ENCODE measurements at places on chromosomes 3 and 15.
A peak's percentile ranks its signal among the peaks of the same experiment; 100 is the strongest.

DNA sequence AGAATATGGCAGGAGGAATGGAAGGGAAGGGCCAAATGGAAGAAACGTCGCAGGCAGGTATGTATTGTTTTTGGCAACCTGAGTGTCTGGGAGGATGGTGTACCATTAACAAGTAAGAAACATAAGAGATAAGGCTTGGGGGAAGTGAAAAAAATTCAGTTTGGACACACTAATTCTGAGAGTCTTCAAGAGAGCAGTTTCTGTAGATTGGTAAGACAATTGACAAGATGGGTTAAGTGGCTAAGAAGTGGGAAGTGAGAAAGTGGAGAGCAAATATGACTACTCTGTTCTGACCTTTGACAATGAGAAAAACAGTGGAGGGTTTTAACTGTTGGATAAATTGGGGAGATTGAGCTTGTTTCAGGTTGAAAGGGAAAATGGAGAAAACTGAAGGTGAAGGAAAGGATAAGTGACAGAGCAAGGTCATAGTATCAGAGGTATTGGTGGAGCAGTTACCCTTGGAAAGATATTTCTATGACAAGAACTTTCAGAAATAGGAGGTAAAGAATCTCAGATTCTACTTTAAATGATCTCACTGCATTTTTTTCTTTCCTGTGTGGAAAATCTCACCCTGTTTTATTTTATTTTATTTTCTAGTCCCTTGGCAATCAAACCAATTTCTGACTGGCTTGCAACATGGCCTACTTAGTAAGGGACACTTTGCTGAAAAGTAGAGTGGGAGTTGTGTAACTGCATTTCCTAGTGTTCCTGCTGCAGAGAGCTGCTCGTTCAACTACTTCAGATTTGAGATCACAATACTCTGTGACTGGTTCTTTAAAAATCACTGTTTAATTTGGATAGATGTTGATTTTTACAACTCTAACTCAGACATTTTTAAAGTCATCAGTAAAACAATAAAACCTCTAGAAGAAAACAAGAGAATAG, 23.1 kb upstream of the GABPB1 start:
- DNase-seq = no peak

- no peak for DNase-seq
These were observed 98.5 kb upstream of the FHIT start for GRCh38 chr3:61349717-61350116.

GRCh38 chr15:90161950-90162361, 39.2 kb upstream of the SEMA4B start:
- DNase-seq = no peak

GRCh38 chr3:112136959-112137693, 4.1 kb upstream of the GCSAM start:
- peak; percentile 81 for DNase-seq

- no peak for DNase-seq
These were observed 17.5 kb downstream of the MAP1A start for GRCh38 chr15:43534897-43535296.

- DNase-seq = no peak
These were observed 31.6 kb upstream of the CLASP2 start for GRCh38 chr3:33749546-33750210.

DNA sequence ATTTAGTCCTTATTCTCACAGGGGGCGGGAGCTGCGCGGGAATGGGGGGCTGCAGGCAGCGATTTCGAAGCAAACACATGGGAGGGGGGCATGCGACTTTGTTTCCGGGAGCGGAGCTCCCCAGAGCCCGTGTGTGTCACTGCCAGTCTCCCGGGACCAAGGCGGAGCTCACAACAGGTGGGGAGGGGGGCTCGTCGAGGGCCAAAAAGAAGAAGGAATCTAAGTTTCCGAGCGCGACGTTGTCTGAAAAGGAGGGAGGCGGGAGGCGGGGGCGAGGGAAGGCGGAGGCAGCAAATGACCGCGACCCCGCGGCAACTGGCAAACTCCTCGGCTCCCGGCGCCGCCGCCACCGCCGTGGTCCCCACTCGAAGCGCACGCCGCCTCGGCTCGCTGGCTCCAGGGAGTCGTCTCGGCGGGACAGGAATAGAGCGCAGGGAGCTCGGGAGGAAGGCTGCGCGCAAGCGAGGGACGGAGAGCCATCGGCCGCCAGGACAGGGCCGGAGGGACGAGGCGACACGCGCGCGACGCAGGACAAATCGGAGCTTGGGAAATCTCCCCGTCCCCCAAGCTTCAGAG, 1.4 kb downstream of the FOXP1 start:
- peak; percentile 83 for DNase-seq

- peak; percentile 36 for DNase-seq
These were observed 21.7 kb upstream of the GMNC start for GRCh38 chr3:190883973-190884832.

GRCh38 chr3:165920984-165921383, 83.8 kb upstream of the BCHE start:
- no peak for DNase-seq

- no peak for DNase-seq
These were observed 53.6 kb upstream of the TRPM1 start for GRCh38 chr15:31155151-31155550.

DNA sequence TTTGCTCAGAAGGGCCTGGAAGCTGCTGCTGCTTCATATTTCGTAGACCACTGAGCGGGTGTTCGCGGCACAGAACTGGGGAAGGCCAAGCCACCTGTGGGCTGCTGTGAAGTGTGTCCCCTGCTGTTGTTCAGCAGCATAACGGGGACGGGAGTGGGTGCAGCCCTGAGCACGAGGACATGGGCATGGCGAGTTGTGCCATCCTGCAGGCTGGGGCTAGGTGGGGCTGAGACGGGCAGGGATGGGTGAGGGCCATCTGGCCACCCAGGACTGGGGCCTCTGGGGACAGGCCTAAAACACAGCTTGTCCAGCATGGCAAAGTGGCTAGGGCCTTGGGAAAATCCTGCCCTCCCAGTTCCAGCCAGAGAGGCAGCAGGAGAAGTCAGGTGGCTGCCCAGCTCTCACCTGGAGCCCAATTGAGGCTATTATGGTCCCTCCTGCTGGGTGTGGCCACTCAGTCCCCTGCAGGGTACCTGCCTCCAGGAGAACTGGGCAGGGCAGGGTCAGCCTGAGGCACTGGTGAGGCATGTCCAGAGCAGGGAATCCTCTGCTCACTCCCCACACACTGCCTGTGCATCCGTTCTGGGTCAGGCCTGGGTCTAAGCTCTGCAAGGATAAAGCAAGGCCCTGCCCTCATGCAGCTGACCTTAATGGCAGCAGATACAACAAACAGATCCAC, 29.5 kb downstream of the CFAP100 start:
- no peak for DNase-seq

GRCh38 chr15:36230776-36231175, 348.6 kb upstream of the CDIN1 start:
- DNase-seq = no peak

GRCh38 chr15:79283252-79284048, 928 bp downstream of the ANKRD34C start:
- peak; percentile 83 for DNase-seq

- no peak for DNase-seq
These were observed 207.3 kb downstream of the CHL1 start for GRCh38 chr3:403826-404225.

DNA sequence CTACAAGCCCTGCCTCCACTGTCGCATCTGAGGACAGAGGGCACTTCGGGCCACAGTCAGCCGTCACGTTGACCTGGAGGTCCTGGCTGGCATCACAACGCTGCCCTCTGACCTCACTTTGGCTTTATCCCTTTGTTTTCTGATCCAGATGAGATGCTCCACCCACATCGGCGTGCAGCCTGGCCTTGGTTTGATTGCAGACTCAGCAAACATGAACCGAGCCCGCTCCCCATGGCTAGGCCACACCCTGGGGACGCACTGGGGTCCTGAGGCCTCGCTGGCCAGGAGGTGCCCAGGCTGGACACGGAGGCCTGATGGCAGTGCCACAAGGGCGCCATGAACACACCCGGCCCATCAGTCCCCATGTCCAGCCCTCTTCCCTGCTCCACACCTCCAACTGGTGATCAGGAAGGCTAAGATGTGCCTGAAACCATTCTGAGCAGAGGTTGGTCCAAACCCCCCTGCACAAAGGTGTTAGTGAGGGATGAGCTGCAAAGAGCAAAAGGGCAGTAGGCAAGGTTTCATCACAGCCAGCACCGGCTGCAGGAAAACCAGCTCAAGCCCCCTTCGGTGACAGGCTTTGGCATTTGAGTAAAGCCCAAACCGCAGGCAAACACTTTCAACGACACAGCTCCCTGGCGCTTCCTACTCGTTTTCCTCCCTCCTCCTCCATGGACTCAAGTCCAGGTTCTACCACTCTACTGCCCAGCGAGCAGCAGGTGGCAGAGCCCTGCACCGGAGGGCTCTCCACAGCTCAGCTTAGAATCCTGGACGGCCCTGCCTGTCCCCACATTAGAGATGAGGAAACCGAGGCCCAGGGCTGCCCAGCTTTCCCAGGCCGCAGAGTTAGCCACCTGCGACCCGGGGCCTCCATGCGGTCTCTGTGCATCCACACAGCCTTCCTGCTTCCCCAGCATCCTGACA, 165.8 kb downstream of the NUP210 start:
- DNase-seq = no peak

DNA sequence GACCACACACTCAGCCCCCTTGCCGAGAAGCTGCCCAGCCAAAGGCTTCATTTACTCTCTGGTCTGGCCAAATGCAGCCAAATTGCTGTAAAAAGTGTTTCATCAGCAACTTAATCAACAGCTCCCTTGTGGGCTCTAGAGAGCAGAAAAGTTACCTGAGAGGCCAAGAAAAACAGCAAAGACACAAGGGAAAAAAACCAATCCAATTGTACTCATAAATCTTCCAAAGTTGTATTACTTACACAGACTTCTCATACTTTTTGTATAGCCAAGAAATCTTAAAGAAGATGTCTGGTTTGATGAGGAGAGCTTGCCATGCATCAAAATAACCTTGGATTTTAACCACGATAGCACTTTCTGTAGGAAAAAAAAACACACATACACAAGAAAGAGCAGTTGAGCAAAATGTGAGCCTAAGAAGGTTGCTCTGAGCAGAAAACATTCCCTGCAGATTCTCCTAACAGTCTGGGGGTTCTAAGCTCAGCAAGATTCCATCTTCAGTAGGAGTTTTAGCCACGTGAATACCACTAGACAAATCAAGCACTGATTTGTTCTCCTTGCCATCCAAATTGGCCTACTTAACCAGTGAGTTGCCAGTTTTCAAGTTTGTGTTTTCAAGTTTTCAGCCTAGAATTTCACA, 120.0 kb downstream of the CYP19A1 start:
- no peak for DNase-seq

GRCh38 chr3:14428087-14429033, 26.0 kb downstream of the SLC6A6 start:
- DNase-seq = no peak

DNA sequence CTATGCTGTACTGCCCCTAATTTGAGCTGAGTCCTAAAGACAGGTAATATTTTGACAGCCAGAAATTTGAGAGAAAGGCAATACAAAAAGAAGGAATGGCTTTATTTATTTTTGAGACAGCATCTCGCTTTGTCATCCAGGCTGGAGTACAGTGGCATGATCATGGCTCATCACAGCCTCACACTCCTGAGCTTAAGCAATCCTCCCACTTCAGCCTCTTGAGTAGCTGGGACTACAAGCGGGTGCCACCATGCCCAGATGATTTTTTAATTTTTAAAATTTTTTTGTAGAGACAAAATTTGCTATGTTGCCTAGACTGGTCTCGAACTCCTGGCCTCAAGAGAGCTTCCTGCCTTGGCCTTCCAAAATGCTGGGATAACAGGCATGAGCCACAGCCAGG, 77.4 kb upstream of the SLC4A7 start:
- DNase-seq = no peak

GRCh38 chr15:65801229-65801805, 9.2 kb upstream of the DENND4A start:
- no peak for DNase-seq

- no peak for DNase-seq
These were observed 27.8 kb downstream of the STARD5 start for GRCh38 chr15:81296186-81296585.

GRCh38 chr3:97917813-97918536, 54.3 kb downstream of the RIOX2 start:
- no peak for DNase-seq

GRCh38 chr15:101710806-101711205, 13.5 kb downstream of the TARS3 start:
- DNase-seq = no peak

DNA sequence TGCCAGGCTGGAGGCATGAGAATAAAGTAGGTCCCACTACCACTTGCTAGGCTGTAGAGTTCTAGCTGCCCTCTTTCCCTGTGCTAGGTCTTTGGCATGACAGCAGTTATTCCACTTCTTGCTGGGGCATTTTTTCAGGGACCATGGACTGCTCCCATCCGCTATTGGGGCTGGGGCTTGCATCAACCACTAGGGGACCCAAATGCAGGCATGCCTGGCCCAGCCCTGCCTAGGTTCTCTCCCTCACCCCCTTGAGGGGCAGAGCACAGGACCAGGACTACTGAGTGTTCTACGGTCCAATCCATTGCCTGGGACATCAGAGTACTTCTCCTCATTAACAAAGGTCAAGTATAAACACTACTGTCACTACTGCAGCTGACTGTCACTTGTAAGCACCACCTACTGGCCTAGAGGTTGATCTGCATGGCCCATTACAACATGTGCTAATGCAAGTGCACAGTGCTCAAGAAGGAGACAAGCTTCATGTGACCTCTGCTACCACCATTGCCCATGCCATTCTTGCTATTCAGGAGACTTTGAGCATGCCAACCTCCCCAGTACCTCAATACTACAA, 270.5 kb downstream of the MBNL1 start:
- no peak for DNase-seq

- DNase-seq = no peak
These were observed 302.0 kb downstream of the CLSTN2 start for GRCh38 chr3:140236836-140237501.

- DNase-seq = peak; percentile 13
These were observed 10.6 kb downstream of the TRH start for GRCh38 chr3:129985113-129985512.

GRCh38 chr15:74383286-74383685, 15.8 kb upstream of the CYP11A1 start:
- no peak for DNase-seq

DNA sequence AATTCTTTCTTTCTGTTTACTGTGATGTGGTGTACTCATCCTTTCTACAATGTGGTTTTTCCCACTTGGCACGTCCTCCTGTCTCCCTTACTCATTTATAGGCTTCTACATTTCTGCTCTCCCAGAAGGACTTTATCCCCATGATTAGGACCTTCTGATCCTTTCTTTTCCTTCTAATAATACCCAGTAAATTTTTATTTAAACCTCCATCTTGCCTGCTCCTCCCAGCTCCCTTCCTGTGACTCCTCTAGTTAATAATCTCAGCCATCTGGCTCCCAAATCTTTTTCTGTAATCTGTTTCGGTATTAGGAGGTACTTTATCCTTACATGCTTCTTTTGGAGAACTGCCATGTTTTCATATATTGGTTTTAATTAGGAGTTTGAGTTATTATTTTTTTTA, 11.2 kb upstream of the P2RY1 start:
- no peak for DNase-seq

GRCh38 chr3:159620281-159620680, 368.4 kb upstream of the IL12A start:
- DNase-seq = no peak

- DNase-seq = no peak
These were observed 37.1 kb downstream of the IL17RD start for GRCh38 chr3:57127891-57128518.

- no peak for DNase-seq
These were observed 11.5 kb downstream of the ALS2CL start for GRCh38 chr3:46681856-46682540.

Measured in stomach (tissue), 19 donors.